GF-D8 (cell line): ENCODE measurements at places on chromosomes 13 and 19.

GRCh38 chr13:91169321-91170050, 178.0 kb upstream of the MIR17HG start:
- no peak for DNase-seq

DNA sequence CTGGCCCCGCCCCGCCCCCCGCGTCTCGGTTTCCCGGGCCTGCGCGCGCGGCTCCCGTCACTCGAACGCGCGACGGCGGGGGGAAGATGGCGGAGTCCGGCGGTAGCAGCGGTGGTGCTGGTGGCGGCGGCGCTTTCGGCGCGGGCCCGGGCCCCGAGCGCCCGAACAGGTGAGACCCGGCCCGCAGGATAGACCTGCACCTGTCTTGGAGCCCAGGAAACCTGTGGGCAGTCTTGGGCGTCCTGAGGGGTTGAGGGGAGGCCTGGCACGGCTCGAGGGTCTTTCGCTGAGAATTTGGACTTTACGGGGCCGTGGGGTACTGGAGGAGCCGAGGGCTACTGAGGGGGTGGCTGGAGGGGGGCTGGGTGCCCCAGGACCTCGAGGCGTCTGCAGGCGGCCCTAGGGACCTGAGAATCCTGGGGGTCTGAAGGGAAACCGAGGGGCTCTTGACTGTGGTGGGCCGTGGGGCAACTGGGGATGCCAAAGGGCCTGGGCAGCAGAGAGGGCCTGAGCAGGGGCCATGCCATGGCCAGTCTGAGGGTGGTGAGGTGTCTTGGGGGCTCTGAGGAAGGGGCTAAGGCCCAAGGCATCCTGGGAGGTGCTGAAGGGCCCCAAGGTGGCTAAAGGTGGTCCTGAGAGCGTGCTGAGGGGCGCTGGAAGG, at the start of gene KLHL26:
TSS of gene KLHL26 (plus strand) at position 60 of the 661 bp plus-strand sequence. CDS start at position 87, 27 bp downstream.
- DNase-seq, result no peak

- DNase-seq, result no peak
These were observed 21.1 kb upstream of the STK24 start for GRCh38 chr13:98598043-98598442.

DNA sequence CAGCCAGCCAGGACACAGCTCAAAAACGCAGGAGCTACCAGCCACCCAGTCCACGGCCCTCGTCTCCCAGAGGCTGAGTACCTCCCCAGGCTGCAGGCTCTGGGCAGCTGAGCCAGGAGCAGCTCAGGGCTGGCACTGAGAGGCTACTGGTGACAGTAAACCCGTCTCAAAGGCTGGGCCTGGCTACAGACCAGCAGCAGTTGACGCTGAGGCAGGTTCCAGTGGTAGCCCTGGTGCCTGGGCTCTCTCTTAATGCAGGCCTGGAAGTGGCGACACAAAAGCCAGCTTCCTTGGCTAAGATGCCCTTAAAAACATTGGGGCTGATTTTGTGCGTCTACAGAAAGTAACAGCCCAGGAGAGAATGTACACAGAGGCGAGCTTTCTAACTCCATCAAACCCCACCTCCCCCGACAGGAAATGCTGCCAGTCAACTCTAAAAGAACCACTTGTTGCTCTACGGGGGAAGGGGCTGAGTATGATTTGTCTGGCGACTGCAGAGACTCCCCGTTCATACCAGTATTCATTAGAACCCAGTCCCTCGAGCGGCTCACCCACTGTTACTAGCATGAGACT, 126.3 kb downstream of the STK24 start:
- DNase-seq, result no peak
